Urinary bladder (tissue), 4 donors: ENCODE measurements at places on chromosomes 6 and 20. TPM values are rescaled to one million over a fixed set of nuclear protein-coding genes. Genes with fewer than 3 reads are reported as not detected.

SAMD10 gene
- total RNA-seq = 1.8 TPM

SPDEF gene
- 0.16 TPM for total RNA-seq

HRH3 gene
- 0.16 TPM for total RNA-seq

PRKN gene
- 6.5 TPM for total RNA-seq

SLC22A7 gene
- total RNA-seq = not detected

MAN1A1 gene
- 245 TPM for total RNA-seq

FAM162B gene
- total RNA-seq = 12.0 TPM

OR2J3 gene
- total RNA-seq = not detected

SLC32A1 gene
- total RNA-seq = not detected

RAET1G gene
- total RNA-seq = 1.2 TPM

EYA2 gene
- 2.2 TPM for total RNA-seq

HSPA12B gene
- 10.7 TPM for total RNA-seq

CST2 gene
- total RNA-seq = not detected

PTK6 gene
- 2.8 TPM for total RNA-seq

GMPR gene
- total RNA-seq = 4.5 TPM

C20orf202 gene
- 0.21 TPM for total RNA-seq

GSTA2 gene
- total RNA-seq = not detected

PLEKHG1 gene
- 39.5 TPM for total RNA-seq

HLA-DPB1 gene
- total RNA-seq = 16.4 TPM

SYNGAP1 gene
- 9.8 TPM for total RNA-seq

TNFRSF21 gene
- total RNA-seq = 22.8 TPM
